ENCODE measurements at places on chromosomes 16 and 17.

- DNase-seq = no peak
Measured at GRCh38 chr17:2390199-2390836, 10.5 kb downstream of the MNT start.

DNA sequence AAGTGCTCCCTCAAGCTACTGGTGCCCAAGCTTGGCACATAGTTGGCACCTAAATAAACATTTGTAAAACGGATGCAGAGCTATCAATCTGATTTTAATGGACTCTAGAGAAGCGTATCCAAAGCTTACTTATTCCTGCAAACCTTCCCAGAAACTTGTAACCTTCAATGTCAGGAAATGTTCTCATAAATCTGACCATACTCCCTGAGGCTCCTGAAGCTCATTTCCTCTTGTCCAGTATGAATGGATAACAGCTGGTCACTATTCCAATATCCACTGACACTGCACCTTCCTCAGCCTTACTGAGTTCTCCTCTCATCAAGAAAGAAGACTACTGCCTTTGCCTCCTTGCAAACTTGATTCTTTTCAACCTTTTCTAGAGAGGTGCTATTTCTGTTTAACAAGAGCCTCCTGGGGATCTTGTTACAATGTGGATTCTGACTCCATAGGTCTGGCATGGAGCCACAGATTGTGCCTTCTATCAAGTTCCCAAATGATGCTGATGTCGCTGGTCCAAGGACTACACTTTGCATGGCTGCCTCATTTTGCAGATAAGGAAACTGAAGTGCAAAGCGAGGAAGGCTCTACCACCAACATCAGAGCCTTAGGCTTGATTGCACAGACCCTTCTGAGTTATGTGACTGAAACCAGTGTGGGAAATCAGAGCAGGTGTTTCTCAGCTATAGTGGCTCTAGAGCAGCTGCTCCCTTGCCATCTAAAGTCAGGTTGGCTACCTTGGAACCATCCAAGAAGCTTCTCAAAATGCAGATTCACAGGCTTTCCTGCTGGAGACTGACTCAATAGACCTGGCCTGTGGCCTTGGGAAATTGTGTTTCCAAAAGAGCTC lies 377.8 kb downstream of the SOX9 start:
- no peak for DNase-seq

GRCh38 chr17:17377071-17377967 lies 74.1 kb downstream of the NT5M start:
- no peak for DNase-seq

GRCh38 chr17:50681263-50682200 lies 26.2 kb downstream of the ANKRD40 start:
- DNase-seq = peak; percentile 46

- no peak for DNase-seq
Measured at GRCh38 chr16:27347930-27348685, 34.3 kb downstream of the IL4R start.

GRCh38 chr17:61926826-61927207 lies 965 bp downstream of the INTS2 start:
- DNase-seq = no peak

DNA sequence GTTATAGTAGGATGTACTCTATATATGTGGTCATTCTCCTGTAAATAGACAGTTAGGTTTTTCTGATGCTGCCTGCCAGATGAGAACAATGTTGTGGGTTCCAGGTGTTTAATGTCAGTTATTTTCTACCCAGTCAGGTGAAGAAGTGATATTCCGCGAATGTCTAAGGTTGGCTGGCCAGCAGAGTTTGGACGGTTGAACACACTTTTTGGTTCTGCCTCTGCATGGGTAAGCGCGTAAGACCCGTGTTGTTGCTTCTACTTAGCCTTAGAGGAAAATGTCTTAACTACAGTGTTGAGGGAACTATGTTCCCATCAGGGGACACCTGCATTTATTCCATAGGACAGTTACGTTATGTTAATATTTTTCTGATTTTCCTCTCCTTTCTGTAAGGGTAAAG lies 162.6 kb downstream of the MAP2K6 start:
- no peak for DNase-seq

- DNase-seq = no peak
Measured at GRCh38 chr16:79751471-79752184, 151.1 kb upstream of the MAF start.

DNA sequence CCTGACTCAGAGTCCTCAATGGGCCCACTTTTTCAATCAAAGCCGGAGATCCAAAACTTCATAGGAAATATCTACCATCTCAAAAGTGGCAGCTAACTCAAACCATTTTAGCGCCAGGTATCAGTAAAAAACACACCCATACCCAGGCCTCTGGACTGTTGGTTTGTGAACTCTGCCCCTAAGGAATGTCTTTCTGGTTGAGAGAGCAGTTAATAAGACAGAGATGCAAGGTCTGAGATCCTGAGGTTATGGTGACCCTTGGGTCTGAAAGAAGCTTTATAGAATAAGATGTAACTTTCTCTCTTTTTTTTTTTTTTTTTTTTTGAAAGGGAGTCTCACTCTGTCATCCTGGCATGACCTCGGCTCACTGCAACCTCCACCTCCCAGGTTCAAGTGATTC lies 350.5 kb downstream of the SOX9 start:
- no peak for DNase-seq

DNA sequence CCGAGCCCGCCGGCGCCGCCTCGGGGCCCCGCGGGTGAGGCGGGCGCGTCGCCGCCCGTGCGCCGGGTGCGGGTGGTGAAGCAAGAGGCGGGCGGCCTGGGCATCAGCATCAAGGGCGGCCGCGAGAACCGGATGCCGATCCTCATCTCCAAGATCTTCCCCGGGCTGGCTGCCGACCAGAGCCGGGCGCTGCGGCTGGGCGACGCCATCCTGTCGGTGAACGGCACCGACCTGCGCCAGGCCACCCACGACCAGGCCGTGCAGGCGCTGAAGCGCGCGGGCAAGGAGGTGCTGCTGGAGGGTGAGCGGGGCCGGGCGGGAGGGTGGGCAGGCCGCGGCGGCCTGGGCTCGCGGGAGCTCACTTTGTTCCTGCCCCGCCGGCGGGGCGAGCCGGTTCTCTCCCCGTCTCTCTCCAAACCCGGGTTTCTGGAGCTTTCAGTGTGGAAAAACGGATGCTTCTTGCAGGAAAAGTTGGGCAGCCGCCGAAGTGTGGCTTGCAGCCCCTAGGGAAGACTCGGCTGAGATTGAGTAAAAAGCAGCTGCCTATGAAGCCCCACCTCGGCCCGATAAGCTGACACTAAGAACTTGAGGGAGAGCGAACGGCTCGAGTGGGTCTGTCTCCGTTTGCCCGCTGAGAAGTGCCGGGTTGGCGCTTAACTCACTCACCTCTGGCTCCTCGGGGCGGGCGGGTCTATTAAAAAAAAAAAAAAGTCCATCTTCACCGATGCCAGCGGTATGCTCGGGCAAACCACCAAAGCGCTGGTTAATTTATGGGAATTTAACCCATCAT lies 677 bp downstream of the SNTB2 start:
- peak; percentile 37 for DNase-seq

DNA sequence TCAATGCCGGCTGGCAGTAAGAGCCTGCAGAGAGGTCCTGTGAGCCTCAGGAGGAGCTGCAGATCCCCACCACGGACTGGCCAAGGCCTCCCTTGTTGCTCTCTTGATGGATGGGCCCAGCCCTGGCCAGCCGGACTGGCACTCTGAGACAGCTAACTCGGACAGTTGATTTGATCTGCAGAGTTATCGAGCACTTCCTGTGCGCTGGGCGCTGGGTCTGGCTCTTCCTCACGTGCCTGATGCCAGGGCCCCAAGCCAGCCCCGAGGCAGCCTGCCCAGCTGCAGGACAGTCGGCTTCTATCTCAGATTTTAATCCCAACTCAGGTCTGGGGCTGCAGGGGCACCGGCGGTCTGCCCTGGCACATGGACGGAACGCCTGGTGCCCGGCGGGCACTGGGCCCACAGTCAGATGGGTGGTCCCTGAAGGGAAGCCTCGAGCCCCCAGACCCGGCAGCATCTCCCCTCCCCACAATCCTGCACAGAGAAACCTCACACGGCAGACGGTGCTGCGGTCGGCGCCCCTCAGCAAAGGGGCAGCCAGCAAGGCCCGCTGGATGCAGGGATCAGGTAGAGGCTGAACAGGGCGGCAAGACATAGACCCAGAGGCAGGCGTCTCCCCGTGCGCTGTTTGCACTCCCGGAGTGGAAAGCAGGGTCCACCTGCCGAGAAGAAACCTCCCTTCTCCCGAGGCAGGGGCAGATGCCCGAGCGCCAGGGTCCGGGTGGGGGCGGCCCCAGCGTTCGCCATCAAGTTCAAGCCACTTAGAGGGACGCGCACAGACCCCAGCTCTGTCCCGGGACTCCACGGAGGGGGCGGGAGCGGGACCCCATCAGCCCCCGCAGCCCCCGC lies 34.0 kb downstream of the TIMM22 start:
- DNase-seq = no peak

- DNase-seq = no peak
Measured at GRCh38 chr17:77619326-77619725, 339.2 kb upstream of the TNRC6C start.

DNA sequence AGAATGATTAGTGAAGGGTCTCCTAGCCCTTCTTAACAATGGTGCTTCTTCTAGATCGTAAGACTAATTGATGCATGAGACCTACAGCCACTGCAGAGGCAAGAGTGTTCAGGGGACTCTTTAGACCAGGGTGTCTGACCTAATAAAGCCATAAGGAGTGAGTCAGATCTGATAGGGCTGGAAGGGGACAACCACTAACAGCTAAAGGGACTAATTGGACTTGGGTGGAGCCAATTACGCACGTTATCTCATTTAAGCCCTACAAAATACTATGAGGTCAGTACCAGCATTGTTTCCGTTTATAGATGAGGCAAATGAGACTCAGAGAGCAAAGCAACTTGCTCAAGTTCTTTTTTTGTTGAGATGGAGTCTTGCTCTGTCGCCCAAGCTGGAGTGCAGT lies 14.5 kb upstream of the RNF222 start:
- no peak for DNase-seq

DNA sequence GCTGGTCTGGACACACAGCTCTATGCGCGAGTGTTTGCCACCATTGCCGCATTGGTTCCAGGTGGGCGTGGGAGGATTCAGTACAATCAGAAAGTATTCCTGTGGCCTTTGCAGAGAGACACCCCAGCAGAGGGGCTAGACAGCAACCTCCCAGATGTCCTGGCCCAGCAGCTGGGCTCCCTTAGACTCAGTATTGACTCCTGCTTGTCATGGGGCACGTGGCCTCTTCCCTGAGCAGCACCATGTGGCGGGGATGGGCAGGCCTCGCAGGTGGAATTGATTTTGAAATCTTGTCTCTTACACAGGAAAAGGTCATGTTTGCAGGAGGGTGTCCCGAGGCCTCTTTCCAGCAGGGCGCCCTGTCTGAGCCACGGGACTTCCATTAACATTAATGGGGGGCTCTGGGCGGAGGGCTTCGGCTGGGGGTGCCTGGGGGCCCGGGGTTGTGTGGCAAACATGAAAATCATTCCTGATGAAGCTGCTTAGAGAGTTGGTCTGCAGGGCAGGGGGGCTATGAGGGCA lies 96.4 kb downstream of the C16orf78 start:
- DNase-seq = no peak

DNA sequence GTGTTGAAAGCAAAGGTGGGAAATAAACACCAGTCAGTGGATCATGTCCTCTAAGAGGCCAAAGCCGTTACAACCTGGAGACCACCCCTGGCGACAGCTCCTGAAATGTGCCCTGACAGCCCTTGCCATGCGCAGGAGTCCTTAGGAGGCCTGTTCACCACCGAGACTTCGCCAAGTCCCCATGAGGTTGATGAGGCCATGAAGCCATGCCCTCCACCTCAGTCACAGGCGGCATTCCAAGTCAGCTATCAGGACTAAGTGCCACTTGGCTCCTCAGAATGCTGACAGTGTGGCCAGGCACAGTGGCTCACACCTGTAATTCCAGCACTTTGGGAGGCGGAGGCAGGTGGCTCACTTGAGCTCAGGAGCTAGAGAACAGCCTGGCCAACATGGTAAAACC lies 27.1 kb downstream of the ADAM11 start:
- DNase-seq = no peak

DNA sequence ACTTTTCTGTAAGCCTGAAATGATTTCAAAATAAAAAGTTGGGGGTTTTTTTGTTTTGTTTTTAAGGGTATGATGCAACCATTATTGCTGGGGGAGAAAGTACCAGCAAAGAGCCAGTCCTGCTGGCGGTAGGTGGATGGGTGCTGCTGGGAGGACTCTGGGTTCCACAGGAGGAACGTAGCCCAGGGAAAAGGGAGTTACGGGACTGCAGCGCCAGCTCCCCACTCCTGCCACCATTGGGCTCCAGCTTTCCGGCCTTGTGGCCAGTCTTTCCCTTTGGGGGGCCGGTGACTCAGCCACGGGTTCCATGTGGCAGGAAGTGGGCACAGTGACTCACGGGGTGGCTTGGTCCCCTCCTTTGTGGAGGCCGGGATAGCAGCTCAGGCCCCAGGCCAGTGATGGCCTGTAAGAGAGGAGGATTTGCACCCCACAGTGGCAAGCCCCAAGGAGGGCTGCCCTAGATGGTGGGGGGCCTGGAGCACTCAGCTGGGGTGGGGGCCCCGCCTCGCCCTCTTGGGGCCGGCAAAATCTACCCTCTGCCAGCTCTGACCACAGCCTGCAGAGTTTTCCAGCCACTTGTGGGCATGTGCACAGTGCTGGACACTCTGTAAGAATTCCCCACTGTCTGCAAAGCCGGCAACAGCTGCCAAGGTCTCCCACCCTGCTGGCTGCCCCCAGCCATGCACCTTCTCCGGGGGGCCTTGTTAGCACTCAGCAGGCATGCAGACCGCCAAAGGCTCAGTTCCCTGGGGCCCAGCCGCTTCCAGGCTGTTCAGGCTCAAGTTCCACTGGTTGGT lies 30.4 kb downstream of the SOCS3 start:
- DNase-seq = no peak

- no peak for DNase-seq
Measured at GRCh38 chr16:26840691-26841090, 226.0 kb upstream of the C16orf82 start.

GRCh38 chr17:50635982-50636803 lies 1.5 kb downstream of the ABCC3 start:
- no peak for DNase-seq

DNA sequence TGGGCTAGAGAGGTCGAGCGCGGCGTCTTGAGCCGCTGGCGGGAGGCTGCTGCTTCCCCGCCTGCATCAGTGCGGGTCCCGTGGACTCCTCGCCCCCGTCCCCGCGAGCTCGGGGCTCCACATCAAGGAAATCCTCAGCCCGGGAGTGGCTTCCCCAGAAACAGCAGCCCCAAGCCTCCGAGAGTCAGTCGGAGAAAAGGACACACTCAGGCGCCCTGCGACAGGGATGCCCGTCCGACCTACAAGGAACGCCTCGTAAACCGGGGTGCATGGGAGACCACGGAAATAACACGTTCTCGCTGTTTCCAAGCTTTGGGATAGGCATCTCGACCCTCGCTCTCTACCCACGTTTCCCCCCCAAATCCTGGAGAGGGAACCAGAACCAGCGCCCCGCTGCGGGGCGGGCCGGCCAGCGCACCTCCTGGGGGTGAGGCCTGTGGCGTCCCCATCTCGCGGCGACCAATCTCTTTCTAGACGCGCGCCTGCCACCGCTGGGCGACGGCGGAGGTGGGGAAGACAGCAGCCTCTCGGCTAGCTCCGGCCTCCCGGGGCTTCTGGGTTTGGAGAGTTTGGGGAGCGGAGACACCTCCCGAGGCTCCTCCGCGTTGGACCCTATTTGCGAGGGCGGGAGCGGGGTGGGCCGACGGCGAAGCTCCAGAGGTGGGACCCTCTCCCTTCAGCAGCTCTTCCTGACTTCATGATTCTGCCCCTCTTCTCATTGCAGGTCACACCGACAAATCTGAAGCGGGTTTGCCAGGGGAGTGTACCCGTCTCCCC lies 759 bp upstream of the TP53I13 start:
- peak; percentile 72 for DNase-seq

Measured in NCI-H1417 (cell line).